Hematopoietic multipotent progenitor cell treated with erythropoietin and hydrocortisone succinate and interleukin-3 and kit ligand, for 15 days (in vitro differentiated cells): ENCODE measurements at places on chromosomes 13 and 19.

GRCh38 chr13:98103531-98103930, 39.4 kb upstream of the FARP1 start:
- no peak for DNase-seq

GRCh38 chr19:5154799-5155426, 185.7 kb downstream of the PTPRS start:
- DNase-seq: no peak

DNA sequence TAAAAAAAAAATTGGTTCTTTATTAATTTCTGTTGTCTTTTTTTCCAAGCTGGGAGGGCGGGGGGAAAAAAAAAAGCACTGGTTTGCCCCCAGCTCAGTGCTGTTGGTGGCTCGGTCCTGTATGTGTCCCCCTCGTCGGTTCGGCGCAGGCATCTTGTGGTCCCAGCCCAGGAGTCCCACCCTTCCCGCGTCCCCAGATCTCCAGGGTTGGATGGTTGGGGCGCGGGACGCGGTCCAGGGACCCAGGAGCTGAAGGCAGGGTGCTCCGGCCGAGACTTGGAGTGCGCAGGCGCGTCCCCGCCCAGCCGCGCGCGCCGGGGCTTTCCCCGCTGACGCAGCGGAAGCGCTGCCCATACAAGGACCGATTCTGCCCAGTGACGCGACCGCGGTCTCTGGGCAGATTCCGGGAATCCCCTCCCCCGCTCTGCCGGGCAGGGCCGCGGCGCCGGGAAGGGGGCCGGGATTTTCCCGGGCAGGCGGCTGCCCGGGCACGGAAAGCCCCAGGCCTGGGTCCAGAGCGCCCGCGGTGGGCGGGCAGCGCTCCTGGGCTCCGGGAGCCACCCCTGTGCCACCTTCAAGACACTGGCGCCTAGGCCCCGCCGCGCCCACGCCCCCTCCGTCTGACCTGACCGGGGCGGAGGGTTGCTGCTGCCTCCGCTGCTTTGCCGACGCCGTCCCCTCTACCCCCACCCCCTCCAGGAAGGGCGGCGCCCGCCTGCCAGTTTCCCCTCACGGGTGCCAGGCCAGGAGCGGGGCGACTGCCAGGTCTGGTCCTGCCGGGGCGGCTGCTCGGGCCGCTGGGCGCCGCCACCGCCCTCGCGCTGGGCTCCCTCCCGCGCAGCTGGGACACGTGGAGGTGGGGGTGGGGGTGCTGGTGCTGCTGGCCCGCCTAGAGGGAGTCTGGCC, 2.3 kb downstream of the JUNB start:
- DNase-seq: peak; percentile 95

DNA sequence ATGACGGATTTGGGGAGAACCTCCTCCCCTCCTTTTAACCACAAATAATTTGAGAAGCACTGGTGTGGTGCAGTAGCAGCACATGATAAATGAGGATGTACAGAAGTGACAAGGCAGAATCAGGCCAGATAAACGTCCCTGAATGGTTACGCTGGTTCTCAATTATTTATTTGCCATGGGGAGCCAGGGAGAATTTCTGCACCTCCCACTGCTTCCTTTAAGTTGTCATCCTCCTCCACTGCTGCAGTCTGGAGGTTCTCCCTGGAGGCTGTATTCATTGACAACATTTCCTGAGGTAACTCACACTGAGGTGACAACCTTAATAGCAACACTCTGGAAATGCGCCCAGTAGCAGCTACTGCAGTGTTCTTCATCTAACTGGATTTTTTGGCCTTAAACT, 308.9 kb upstream of the SLITRK1 start:
- no peak for DNase-seq

GRCh38 chr13:50679321-50679720, 164.2 kb downstream of the DLEU7 start:
- DNase-seq: no peak

DNA sequence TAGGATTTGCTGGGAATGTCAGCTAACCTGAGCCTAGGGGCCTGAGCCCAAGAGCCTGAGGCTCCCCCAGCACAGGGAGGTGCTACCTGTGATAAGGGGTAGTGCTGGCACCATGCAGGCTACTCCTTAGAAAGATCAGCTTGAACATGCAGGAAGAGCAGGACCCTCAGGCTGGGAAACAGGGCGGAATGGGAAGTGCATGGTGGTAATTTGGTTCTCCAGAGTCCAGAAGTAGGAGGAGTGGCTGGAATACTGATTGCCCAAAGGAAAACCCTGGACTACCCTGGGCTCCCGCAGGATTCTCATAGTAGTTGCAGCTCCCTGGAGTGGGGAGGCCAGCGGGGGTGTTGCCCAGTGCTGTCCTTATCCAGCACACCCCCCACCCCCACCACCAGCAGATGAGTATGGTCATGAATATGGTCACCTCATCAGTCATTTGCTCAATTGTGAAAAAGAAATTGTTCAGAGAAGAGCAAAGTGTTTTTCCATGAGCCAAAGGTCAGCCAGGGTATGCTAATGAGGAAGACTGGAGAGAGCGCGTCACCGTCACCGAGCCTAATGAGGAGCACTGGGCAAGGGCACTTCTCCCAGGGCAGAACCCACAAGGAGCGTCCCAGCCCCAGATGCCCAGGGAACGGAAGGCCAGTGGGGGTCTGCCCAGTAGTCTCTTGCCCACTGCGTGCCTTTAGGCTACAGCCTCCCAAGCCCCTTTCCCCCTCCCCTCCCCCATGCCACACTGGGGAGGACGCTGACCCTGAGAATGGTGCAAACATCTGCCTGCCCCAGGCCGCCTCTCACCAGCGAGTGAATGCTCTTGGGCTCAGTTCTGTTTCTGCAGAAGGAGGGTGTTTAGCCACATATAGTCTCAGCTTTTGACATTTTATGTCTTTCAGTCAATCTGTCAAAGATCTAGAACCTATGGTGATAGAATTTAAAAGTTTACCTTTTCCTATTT, 5.3 kb downstream of the SLC25A15 start:
- DNase-seq: no peak

- no peak for DNase-seq
Measured at GRCh38 chr19:10567656-10568055, 1.1 kb downstream of the CDKN2D start.

- DNase-seq: no peak
Measured at GRCh38 chr19:41307090-41307875, 2.7 kb upstream of the CCDC97 start.

DNA sequence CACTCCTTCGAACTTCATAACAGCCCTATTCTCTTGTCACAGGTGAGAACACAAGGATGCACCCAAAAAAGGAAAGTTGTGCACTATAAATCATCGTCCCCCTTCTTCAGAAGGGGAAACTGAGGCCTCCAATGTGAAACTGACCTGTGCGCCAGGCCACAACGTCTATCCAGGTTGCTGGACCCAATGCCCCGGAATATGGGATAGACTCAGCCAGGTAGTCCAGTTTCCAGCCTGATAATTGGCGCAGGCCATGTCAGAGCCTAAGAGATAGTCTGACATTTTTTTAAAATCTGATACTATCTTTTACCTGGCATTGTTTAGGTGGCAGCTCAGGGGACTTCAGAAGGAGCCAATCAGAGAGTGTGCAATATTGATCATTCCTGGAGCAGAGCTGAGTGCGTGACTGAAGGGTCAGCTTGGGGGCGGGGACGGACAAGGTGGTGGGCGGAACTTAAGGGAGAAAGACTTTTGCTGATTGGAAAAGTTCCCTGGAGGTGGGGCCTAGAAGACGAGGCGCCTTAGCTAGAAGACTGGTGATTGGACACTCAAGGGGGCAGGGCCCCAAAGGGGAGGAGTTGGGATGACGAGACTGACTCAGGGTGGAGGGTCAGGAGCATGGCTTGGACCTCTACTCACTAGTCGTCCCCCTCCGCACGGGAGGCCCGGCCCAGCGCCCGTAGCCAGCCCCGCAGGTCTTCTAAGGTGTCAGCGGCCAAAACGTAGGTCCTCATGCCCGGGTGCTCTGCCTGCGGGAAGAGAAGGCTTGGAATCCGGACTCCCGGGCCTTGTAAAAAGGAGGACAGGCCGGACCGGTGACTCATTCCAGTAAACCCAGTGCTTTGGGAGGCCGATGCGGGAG, 8.5 kb downstream of the PLEKHA4 start:
- peak; percentile 62 for DNase-seq

GRCh38 chr19:54209058-54209810, 8.6 kb downstream of the RPS9 start:
- no peak for DNase-seq

- DNase-seq: no peak
Measured at GRCh38 chr13:56201834-56202233, 938.9 kb upstream of the PRR20A start.

DNA sequence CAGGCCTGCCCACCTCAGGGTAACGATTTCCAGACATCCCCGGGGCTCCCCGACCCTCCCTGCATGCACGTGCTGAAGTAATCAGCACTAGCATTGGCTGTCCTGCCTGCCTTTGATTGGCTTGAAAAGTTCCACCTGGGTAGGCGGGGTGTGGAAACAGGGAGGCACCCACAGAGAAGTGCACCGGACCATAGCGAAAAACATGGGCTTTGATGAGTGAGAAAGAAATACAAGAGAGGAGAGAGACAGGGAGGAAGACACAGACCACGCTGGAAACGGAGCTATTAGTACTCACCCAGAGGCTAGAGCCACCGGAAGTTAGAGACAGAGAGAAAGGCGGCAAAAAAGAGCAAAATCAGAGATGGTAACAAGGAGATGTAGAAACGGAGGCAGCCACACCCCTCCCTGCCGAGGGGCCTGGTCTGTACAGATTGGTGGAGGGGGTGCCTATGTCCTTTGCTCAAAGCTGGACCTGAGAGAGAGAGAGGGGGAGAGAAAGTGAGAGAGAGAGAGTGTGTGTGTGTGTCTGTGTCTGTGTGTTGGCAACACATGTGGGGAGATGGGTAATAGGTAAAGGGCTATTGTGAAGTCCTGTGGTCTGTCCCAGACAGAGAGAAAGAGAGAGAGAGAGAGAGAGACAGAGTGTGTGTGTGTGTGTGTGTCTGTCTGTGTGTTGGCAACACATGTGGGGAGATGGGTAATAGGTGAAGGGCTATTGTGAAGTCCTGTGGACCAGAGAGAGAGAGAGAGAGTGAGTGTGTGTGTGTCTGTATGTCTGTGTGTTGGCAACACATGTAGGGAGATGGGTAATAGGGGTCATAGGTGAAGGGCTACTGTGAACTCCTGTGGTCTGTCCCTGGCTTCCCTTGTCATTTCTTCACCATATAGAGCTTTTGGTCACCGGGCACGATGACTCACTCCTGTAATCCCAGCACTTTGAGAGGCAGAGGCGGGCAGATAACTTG, 2.9 kb downstream of the CGB3 start:
- no peak for DNase-seq

GRCh38 chr19:1725100-1726064, 27.9 kb upstream of the ONECUT3 start:
- no peak for DNase-seq

DNA sequence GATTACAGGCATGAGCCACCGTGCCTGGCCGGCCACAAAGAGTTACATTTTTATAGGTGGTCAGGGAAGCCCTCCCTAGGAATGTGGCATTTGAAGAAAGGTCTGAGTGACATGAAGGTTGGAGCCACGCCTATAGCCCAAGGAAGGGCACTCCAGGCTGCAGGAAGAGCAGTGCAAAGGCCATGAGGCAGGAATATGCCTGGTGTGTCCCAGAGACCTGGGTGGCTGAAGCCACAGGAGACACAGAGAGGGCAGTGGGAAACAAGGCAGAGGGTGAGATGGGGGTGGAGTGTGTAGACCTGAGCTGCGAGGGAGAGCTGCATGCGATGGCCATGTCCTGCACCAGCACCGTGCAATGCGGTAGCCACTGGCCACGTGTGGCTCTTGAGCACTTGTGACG, 4.9 kb downstream of the PNMA8B start:
- DNase-seq: no peak

GRCh38 chr19:5343848-5344247, 3.2 kb upstream of the PTPRS start:
- DNase-seq: no peak

DNA sequence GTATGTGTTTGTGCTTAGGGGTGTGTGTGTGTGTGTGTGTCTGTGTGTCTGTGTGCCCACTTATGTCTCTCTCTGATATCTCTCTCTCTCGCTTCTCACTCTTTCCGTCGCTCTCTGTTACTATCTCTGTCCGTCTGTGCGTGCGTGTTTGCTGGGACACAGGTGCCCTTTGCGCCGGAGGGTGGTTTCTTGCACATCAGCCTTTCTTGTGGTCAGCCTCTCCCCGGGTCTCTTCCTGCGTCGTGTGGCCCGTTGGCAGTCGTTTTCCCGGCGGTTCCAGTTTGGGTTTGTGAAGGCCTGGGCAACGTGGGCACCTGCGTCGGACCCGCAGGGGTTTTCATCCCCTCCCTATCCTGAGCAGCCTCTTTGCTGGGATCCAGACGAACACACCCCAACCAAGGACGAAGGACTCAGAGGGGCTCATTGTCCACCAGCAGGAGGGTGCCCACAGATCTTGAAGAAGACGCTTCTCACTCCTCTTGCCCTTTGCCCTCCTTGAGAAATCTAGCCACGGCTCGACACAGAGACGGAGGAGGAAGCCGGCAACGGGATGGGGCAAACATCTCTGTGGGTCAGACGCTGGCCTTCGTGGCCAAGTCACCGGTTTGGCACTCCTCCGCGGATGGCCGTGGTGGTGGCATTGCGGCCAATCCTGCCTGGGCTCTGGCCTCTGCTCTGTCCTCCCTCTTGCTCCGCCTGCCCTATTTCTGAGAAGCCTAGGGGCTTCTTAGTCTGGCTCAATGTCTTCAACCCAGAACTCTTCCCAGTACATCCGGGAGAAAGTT, 52.3 kb downstream of the ZNF146 start:
- DNase-seq: no peak

- DNase-seq: no peak
Measured at GRCh38 chr13:26855921-26856320, 95.3 kb upstream of the GPR12 start.

- DNase-seq: no peak
Measured at GRCh38 chr13:44726214-44726613, 150.1 kb upstream of the TSC22D1 start.

GRCh38 chr19:6476155-6476895, 5.3 kb downstream of the DENND1C start:
- DNase-seq: peak; percentile 45

DNA sequence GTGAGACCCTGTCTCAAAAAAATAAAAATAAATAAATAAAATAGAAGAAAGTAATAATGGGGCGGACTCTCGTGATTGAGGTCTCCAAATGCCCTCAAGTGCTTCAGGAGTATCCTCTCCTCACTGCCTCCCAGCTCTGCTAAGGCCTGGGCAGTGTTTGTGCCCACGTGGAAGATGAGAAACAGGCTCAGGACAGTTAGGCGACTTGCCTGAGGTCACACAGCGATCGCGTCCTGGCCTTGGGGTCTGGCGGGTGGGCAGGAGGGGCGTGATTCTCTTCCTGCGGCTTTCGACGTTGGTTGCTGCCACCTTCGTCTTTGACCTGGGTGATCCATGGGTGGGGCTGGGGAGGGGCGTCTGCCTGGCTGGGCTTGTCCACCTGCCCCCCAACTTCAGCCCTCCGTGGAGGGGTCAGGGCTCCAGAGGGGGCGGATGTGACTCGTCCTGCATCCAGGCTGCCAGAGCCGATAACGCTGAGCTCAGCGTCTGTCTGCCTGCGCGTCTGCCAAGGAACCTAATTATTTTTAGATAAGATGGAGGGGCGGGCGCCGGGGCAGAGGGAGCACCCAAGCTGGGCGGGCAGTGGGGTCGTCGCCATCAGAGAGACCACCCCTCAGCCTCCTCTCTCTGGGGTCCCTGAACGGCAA, 56.9 kb downstream of the NFIC start:
- DNase-seq: no peak
